Karpas-422 (cell line): ENCODE measurements at places on chromosomes 2 and 18.

DNA sequence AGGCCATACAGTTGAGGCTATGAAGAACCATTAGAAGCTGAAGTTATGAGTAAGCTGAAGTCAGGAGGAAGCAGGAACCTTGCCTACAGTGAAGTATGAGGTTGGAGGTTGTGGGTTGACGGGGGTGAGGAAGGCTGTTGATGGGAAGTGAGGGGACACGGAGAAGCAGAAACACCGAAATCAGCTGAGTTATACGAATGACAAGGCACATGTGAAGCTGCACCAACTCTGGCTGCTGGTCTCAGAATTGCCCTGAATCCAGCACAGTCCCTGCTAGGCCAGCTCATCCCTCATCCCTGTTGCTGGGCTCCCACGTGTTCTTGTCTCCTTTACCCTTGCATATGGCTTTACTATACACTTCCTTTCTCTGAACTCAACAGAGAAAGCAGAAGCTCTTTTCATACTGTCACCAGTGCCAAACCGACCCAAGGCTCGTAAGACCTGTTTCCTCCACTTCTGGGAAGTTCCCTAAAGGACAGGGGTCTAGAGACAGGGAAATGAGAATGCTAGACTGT lies 9.2 kb upstream of the TMEM247 start:
- no peak for DNase-seq

GRCh38 chr2:101677658-101678057 lies 19.8 kb upstream of the MAP4K4 start:
- no peak for DNase-seq

DNA sequence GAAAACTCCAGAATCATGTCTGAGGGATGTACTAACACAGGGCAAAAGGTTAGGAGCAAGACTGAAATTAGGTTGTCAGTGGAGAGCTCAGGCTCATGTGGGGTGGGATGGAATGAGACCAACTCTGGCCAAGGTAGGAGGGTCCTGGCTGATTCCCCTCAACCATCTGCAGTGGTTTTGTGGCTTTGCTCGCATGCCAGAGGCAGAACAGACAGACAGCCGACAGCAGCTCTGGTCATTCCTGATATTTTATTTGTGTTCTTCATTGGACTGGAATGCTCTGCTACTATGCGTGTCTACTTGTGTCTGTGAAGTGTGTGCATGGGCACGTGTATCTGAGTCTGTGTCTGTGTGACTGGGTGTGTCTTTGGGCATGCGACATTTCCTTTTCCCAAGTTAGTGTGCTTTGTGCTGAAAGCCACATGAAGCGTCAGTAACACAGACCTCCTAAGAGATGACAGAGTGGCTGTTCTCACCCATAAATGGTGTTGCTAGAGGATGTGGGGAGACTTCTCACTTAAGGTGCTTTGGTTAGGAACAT lies 239.5 kb downstream of the CNTNAP5 start:
- DNase-seq = peak; percentile 63

- no peak for DNase-seq
Observed at GRCh38 chr2:26136451-26136850, 36.4 kb upstream of the GAREM2 start.
